Neuronal stem cell (in vitro differentiated cells): ENCODE measurements at places on chromosomes 13 and 19.

- DNase-seq = no peak
Observed at GRCh38 chr13:31094331-31095015, 67.2 kb downstream of the HSPH1 start.

DNA sequence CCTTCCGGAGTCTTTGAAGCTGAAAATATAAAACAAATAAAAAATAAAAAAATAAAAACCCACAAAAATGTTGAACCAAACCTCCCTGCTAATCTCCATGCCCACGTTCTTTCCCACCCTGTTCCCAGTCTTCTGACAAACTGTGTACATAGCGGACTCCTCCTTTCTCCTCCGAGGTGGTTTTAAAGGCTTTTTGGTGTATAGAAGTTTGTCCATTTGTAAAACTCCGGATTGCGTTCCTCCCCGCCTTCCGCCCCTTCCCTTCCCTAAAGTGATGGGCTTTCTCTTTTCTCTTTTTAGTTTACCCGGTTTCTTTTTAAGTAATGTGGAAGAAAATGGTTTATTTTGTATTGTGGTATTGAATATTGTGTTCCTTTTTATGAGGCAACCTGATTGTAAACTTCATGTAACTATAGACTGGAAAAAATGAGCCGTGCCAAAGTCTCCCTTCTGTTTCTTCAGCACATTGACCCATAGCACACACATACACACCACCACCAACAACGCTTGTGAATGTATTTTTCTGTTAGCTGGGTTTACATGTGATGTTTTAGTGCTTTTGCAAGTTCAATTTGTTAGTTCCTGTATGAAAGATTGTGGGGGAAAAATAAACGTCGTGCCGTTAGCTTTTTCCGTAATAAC is 4.4 kb downstream of the ZIC2 start:
- no peak for DNase-seq

DNA sequence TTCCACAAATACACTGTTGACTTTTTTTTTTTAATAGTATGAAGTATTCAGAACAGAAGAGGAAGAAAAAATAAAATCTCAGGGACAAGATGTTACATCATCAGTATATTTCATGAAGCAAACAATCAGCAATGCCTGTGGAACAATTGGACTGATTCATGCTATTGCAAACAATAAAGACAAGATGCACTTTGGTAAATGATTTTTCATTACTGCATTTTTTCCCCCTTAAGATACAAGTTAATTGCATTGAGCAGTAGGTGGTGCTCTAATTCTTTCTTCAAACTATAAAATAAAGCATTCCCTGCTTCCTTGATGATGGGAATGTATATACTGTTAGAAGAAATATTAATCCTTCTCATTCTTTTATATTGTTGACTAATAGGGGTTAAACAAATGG is 17.1 kb downstream of the UCHL3 start:
- DNase-seq = no peak

DNA sequence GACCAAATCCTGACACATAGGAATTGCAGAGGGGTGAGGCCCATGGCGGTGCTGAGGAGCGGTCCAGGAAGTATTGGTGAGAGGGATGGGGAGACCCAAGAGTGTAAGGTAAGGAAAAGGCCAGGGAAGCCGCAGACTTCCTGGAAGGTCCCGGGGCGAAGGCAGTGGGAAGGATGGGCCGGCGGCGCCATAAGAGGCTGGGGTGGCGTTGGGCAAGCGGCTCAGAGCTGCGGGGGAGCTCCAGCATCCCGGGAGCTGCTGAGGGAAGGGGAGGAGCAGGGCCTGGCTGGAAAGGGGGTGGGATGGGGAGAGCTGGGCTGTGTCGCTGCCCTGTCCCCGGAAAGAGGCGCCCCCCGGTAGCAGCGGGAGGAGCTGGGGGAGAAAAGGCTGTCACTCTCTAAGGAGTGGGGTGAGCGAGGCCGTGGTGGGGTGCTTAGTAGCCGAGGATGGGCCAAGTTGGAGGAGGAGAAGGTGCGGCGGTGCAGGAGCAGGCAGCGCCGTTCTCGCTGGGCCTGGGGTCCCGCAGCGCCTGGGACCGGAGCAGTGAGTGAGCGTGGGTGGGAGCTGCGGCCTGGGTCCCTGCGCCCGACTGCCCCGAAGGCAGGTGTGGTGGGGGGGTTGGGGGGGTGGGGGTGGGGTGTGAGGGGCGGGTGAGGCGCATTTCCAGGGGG is 30.7 kb downstream of the C1QTNF9 start:
- DNase-seq = no peak

GRCh38 chr19:32309711-32310390 is 35.6 kb upstream of the ZNF507 start:
- no peak for DNase-seq
